Central memory CD4-positive, alpha-beta T cell (primary cell): ENCODE measurements at places on chromosomes 4 and X.

GRCh38 chr4:74531963-74532794, 87.2 kb downstream of the AREG start:
- DNase-seq: peak; percentile 6

DNA sequence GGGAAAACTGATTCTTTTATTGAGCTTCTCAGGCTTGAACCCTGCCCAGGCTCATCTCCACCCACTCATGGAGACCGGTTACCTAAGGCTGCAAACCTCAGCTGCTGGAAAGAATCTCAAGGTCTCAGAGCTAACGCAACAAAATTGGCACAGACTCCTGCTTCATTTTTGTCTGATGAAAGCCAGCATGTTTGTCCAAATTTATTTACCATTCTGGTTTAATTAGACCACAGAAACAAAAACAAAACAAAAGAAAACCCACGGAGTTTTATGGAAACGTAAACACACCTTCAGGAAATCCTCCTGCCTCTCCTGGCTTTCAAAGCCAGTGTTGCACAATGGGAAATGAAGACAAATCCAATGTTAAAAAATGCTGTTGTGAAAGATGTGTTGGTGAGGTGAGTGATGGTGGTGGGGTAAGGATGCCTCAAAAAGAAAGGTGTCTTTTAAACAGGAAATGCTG, 56.4 kb upstream of the PDLIM3 start:
- DNase-seq: no peak

DNA sequence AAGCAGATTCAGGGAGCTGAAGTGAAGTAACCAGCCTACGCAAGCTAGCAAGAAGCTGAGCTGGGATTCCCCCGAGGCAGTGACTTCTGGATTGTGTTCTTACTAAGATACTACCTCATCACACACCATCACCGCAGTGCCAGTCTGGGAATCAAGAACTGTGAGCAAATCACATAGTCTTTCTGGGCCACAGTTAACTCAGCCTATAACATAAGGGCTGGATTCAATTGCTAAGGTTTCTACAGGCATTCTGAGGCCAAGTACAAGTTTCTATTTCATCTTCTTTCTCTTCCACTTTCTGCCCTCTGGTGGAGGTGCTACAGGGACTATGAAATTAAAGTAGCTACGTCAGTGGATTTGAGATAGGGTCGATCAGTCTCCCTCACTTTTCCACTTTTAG, 1.4 kb upstream of the CORIN start:
- peak; percentile 21 for DNase-seq

DNA sequence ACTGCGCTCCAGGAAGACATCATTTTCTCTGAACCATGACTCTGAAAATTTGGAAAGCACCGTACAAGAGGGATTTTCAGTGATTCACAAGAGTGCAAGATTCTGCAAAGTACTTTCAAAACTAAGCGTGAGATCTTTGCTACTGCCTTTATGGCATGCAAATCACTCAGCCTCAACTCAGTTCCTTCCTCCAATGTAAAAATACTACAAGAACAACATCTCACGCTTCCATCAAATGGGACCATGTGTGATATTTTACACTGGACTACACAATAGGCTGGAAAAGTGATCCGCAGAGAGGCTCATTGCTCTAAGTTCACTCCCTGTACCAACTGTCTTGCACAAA, 674 bp upstream of the IL15 start:
- no peak for DNase-seq

GRCh38 chr4:168651374-168651773, 154.5 kb downstream of the PALLD start:
- DNase-seq: no peak
